ENCODE measurements at places on chromosomes 1 and 21.

- DNase-seq = no peak
Measured at GRCh38 chr1:100306735-100307313, 40.8 kb downstream of the RTCA start.

- no peak for DNase-seq
Measured at GRCh38 chr1:25912076-25912831, 6.0 kb upstream of the STMN1 start.

DNA sequence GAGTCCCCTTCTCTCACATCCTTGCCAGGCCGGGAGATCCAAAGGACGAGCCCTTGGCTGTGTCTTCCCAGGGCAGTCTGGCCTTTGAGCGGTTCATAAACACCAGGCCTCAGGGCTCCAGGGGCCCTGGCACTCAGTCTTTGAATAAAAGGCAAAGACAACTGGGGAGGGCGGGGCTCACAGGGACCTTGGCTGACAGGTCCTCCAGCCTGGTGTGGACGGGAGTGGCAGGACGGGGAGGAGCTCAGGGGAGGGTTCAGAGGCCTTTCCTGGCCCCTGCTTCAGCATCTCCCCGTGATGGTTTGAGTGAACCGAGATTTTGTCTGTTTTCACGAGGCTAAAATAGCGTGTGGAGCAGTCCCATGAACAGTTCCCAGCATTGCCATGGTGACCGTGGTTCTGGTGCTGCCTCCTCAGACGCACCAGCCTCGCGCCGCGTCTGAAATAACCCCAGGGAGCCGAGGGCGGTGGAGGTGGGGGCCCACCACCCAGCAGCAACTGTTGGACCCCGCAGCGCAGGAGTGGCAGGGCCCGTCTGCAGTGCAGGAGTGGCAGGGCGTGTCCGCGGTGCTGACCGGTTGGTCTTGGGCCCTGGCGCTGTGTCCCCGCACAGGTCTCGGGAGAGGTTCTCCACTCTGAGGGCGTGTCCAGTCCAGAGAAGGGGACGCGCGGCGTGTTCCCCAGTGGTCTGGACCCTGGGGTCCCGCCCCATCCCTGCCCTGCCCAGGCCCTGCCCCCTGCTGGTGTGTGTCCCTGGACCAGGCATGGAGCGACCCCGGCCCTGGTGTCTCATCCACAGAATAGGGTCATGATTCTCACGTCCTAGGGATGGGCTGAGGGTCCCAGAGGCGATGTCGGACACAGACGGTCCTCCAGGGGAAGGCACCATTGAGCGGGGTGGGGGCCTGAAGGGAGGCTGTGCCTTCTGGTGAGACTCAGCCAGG, 7.1 kb upstream of the PRKCZ start:
- no peak for DNase-seq

- no peak for DNase-seq
Measured at GRCh38 chr1:23699280-23700179, 7.9 kb downstream of the RPL11 start.

GRCh38 chr1:9653491-9654050, 2.0 kb downstream of the PIK3CD start:
- no peak for DNase-seq
